ENCODE measurements at places on chromosomes 11 and 22. TPM values are rescaled to one million over a fixed set of nuclear protein-coding genes. Genes with fewer than 3 reads are reported as not detected.

Gene P4HA3
- 0.79 TPM for total RNA-seq

GRCh38 chr11:121244884-121245283 lies 47.7 kb upstream of the SC5D start:
- DNase-seq: no peak

DNA sequence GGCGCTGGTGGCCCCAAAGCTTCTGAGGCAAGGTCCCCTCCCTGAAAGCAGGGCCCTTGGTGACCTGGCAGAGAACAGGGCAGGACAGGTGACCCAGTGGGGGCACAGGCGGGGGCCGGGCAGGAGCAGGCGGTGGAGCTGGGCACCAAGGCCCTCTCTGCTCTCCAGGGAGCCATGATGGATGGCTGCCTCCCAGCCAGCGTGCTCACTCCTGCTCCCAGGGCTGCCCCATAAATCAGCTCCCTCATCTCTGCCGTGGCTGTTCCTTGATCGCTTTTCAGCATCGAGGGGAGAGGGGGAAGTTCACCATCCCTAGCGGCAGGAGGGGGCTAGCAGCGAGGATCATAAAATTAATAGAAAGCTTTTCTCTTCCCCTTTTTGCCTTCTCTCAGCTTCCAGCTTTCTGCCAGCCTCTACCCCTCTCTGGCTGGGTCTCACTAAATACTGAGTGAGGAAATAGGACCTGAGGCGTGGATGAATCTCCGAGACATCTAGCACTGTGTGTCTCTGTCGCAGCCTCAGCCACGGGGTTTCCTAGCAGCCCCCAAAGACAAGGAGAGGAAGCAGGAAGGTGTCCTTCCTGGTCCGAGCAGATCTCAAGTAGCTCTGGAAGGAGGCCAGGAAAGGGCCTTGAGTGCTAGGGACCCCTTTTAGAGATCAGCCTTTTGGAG lies 22.2 kb upstream of the ELFN2 start:
- DNase-seq: no peak

DNA sequence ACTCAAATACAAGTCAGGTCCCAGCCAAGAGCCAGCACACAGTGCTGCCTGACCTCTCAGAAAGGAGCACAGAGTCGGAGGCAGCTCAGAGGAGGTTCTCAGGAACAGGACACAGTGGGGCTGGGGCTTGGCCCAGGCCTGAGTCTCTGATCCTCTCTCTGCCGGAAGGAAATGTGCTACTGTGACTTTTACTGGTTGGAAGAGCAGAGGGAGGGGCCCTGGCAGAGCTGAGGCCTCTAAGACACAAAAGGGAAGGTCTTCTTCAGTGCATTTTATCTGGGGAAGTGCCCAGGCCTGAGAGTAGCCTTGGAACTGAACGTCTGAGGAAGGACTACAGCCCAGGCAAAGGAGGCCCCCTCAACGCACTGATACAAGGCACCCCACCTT lies 16.2 kb upstream of the CASTOR1 start:
- DNase-seq: peak; percentile 31

DNA sequence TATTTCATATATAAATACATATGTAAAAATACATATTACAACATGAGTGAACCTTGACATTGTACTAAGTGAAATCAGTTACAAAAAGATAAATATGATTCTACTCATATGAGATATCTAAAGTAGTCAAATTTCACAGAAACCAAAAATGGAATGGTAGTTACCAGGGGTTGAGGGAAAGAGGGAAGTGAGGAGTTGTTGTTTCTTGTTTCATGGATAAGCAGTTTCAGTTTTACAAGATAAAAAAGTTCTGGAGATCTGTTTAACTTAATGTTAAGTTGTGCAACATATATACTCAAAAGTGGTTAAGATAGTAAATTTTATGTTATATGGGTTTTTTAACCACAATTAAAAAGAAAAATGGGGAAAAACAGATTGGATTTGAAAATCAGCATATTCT lies 107.7 kb downstream of the ELP4 start:
- DNase-seq: no peak
